ENCODE measurements at places on chromosomes 5 and 9.

DNA sequence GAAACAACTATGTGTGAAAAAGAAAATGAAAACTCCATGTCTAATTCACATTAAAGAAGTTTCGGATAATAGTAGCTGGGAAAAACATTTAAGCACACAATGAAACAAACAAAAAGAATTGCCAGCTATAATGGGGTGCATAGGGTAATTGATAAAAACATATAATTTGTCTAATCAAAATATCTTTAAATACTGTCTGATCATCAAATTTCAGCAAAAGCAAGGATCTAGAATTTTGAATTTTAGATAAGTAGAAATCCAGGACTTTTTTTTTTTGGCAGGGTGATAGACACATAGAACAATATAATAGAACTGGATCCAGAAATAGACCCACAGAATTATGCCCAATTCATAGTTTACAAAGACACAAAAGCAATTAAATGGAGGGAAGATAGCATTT, 585.0 kb downstream of the TAF11L14 start:
- DNase-seq, result no peak

DNA sequence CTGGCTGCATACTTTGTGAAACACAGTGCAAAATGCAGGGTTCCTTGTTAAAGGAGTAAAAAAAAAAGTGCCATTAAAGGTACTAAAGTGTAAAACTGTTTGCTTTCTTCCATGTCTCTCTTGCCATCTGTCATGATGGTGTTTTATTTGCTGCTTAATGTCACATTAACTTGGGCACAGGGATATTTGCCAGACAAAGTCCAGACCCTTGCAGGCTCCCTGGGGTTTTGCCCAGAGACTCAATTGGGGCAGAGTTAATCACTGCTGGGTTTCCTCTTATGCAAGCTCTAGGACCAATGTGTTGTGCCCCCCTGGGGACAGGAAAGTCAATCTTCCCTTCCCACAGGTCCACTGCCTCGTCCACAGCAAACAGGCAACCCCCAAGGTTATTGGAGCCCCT, 274.3 kb upstream of the SGCD start:
- DNase-seq, result no peak

DNA sequence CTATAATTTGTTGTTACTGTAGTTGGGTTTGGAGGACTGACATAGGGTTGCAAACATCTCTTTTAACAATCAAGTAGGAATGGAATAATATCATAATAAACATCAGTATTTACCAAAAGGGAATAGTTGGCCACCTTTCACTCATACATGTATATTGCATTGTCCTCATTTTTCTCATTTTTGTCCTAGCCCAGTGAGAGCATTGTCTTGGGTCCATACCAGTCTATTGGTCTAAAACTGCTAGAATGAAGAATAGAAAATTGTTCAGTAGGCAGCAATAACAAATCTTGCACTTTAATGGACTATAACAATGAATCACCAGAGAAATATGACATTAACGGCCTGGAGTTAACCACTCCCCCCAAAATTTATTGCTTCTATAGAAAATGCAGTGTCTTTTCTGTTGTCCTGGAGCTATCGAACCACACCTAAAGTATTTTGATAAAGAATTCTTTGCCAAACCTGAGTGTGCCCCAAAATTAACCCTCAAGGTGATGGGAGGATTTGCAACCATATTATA, 80.9 kb upstream of the IL33 start:
- DNase-seq, result no peak

DNA sequence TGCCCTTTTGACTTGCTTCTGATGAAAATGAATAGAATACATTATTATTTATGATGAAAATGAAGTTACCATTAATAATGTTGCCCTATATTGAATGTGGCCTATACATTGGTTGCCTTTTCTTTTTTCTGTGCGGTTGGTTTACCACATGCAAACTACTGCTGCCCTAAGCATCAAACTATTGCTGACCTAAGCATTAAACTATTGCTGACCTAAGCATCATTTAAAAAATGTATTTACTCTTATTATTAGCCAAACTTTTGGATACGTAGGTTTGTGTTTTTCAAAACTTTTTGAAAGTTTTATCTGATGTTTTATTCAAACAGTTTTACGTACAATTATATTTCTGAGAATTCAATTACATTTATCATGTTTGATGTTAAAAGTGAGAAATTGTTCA, 76.0 kb upstream of the CDH10 start:
- no peak for DNase-seq

DNA sequence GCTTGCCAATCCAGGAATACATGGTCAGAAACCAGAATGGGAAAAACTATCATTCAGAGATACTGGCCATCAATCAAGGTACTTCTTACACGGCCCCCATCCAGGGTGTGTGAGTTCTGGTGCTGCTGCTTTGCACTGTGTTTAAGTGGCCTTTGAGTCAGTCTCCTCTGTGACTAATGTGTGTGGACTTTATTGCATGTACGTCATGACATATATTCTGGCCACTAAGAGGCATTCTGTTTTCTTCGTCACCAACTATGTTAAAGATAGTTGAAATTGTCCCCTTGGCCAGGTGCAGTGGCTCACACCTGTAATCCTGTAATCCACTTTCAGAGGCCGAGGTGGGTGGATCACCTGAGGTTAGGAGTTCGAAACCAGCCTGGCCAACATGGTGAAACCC, 8.5 kb downstream of the EXOSC3 start:
- no peak for DNase-seq

GRCh38 chr9:33867747-33868439, 50.9 kb downstream of the UBE2R2 start:
- no peak for DNase-seq

DNA sequence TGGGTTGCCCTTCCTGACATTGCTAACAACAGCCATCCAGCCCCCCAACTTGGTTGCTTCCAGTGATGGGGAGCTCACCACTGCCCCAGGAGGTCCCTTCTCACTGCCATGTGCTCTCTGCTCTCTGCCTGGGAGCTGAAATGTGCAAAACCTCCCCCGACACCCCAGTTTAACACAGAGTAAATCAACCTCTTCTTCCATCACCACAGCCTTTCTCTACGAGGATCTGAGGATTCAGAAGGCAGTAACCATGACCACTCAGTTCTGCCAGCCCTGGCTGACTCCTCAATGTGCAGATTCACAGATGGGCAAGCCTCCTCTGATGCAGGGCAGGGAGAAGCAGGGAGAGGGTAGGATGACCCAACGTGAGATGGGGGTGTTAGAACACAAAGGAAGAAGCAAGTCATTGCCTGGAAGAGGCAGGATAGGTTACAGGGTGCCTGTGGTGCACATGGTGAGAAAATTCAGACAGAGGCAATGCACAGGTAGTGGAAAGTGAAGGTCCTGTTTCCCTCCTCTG, 185.0 kb downstream of the DAB2IP start:
- DNase-seq, result no peak

GRCh38 chr5:87136733-87137132, 130.9 kb upstream of the RASA1 start:
- no peak for DNase-seq

DNA sequence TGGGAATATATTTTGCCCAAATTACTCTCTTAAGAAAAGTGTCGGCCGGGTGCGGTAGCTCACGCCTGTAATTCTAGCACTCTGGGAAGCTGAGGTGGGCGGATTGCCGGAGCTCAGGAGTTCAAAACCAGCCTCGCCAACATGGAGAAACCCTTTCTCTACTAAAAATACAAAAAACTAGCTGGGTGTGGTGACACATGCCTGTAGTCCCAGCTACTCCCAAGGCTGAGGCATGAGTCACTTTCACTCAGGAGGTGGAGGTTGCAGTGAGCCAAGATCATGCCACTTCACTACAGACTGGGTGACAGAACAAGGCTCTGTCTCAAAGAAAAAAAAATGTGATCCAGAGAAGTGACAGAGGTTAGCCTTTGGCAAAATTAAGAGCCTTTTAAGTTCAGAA, 26.4 kb upstream of the TMEM171 start:
- no peak for DNase-seq

- no peak for DNase-seq
Observed at GRCh38 chr5:14090290-14090689, 52.9 kb upstream of the TRIO start.

- no peak for DNase-seq
Observed at GRCh38 chr5:21802869-21803490, 1050.2 kb downstream of the CDH12 start.

- DNase-seq, result no peak
Observed at GRCh38 chr5:127697894-127698600, 5.1 kb upstream of the CCDC192 start.

DNA sequence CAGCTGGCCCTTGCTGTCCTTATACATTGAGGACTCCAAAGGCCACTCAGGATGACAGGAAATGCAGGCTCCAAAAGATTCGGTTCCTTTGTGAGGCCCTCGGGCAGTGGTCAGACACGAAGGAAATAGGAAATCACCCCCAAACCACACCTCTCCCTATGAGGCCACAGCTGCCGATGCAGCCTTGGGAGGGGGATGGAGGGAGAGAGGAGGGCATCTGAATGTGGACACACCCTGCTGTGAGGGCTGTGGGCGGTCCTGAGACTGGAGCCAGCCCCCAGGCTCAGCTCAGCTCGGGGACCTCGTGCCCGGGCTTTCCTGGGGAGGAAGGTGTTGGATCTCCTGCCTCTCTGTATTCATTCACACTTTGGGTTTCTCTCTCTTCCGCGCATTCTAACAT, 2.7 kb upstream of the CLPTM1L start:
- DNase-seq, result no peak

DNA sequence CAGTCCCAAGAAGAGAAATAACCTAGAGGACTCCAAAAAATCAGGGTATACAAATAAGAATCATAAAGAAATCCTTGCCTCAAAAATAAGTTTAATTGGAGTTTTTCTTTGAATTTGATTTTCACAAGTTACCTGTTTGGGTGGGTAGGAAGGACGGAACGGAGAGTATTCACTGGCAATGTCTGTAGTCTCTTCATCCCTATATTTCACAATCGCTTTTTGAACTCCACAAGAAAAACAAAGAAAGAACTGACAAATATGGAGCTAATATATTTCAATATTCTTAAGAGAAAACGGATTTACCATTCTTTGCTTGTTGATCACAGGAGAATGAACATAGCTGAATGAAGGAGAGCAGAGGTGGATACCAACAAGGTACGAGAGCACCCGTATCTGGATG, 30.1 kb downstream of the MTMR12 start:
- DNase-seq, result no peak

- no peak for DNase-seq
Observed at GRCh38 chr9:134390947-134391318, 64.7 kb downstream of the RXRA start.

- no peak for DNase-seq
Observed at GRCh38 chr5:59565551-59565950, 328.0 kb downstream of the PDE4D start.

- no peak for DNase-seq
Observed at GRCh38 chr5:103452089-103452488, 110.5 kb downstream of the NUDT12 start.

DNA sequence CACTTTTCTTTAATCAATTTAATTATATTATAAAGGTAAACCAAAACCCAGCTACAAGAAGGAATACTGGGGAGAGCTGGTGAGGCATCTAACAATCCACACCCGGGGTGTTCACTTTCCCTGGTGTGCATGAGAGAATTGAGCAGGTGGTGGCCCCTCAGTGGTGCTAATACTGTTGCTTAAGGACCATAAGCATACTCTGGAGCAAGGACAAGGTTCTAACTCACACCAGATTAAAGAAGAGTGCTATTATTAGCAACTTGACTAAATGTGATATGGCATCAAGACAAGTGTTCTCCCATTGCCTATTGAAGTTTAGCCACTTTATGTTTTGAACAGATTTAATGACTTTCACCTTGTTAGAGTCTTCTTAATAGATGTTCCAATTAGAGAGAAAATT, 8.8 kb downstream of the RGS7BP start:
- no peak for DNase-seq

GRCh38 chr5:156208271-156208670, 118.7 kb upstream of the SGCD start:
- no peak for DNase-seq

DNA sequence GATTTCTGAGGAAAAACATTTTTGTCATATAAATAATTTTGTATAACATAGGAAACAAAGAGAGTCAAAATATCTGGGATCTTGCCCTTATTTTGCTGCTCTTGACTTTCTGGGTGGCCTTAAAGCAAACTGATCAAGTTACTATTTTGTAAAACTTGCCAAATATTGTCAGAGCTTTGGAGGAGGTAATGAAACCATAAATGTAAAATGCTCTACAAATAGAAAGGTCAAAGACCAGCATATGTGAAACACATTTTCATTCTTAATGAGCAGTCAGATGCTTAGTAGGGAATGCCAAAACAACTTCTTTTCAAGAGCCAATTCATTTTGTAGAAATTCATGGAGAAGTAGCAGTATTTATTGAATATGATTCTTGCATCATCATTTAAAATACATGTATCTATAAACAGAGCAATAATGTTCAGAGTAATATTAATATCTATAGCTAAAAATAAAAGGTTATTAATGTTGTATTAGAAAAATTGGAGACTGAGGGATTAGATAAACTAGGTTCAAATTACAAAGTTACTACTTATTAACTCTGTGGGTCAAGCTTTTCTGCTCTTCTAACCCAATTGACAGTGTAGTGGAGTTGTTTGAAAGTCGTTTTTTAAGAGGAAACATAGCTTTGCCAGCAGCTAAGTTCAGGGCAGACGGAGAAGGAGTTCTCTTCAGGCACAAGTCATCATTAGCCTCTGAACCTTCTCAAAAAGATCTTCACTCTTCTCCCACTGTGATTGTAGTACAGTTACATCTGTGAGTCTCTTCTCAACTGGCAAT, 2053.1 kb downstream of the EFNA5 start:
- DNase-seq, result no peak

- DNase-seq, result no peak
Observed at GRCh38 chr5:179696603-179697002, 2.2 kb upstream of the CANX start.

- DNase-seq, result no peak
Observed at GRCh38 chr5:10684303-10685086, 76.5 kb downstream of the DAP start.

DNA sequence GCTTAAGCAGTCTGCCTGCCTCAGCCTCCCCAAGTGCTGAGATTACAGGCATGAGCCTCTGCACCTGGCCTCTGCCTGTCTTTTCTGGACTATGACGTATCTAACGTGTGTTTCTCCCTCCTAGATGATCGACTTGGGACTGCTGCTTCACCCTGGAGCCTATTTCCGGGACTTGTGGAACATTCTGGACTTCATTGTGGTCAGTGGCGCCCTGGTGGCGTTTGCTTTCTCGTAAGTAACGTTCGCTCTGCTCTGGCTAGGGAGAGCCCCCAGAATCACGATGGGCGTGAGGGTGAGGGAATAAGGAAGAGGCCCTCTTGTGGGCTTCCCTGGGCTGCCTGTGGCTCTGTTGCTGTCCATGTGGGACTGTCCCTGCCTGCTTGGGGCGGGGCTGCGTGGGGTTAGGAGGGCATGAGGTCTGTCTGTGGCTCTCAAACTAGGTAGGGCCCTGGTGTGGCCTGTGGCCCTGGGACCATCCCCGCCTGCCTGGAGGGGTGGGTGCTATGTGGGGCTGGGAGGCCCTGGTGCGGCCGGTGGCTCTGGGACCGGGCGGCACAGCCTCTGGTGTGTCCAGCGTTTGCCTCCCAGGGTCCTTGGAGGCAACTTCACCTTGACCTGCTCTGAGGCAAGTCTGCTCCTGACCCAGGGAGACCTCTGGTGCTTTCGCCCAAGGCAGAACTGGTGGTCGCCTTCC, 171.7 kb downstream of the CACNA1B start:
- no peak for DNase-seq

Data from brain pericyte (primary cell).